ENCODE measurements at places on chromosomes 3 and 15.

GRCh38 chr3:10781981-10782380 is 34.0 kb upstream of the SLC6A11 start:
- no peak for DNase-seq

GRCh38 chr15:65292938-65293518 is 2.8 kb upstream of the RNU5A-1 start:
- no peak for DNase-seq

GRCh38 chr15:56894601-56895000 is 23.8 kb upstream of the TCF12 start:
- DNase-seq, result no peak

DNA sequence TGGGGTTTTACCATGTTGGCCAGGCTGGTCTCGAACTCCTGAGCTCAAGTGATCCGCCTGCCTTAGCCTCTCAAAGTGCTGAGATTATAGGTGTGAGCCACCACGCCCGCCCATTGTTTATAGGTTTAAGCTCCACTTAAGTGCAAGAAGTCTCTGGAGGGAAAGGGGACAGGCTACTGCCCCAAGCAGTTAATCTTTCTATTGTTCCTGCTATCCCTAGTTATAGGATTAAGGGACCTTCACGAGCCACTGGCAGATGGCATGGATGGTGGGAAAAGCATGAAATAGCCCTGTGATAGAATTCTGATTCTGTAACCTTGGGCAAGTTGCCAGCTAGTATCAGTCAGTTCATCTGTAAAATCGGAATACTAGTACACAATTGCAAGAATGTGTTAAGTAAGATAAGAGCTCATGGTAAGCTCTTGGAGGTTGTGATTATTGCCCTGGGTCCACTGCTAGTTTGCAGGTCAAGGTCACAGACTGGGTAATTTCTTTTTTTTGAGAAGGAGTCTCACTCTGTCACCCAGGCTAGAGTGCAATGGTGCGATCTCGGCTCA is 5.3 kb upstream of the RBPMS2 start:
- DNase-seq, result no peak

DNA sequence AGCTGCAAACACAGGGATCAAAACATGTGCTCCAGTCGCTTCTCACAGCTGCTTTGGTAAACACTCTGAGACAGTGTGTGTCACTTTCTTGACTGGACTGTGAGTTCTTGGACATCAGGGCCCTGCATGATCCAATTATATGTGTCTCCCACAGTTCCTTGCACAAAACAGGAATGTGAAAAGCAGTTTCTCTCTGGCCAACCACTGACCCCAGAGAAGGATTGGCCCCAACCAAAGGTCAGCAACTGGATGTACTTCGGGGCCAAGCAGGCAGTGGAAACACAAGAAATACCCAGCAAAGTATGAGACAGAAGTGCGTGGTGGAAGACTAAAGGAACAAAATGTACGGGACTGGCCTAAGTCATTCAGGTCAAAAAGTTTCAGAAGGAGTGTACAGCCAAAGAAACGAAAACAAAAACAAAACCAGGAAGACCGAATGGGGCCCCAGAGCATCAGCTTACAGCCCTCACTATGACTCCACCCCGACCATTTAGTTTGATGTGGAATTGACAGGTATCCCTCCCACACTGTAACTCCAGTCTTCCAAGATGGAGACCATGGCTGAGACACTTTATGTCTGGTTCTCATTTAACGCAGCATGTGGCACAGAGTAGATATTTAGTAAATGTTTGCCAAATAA is 76.7 kb upstream of the LPP start:
- no peak for DNase-seq

- no peak for DNase-seq
Measured at GRCh38 chr3:45135959-45136358, 10.2 kb downstream of the CDCP1 start.

DNA sequence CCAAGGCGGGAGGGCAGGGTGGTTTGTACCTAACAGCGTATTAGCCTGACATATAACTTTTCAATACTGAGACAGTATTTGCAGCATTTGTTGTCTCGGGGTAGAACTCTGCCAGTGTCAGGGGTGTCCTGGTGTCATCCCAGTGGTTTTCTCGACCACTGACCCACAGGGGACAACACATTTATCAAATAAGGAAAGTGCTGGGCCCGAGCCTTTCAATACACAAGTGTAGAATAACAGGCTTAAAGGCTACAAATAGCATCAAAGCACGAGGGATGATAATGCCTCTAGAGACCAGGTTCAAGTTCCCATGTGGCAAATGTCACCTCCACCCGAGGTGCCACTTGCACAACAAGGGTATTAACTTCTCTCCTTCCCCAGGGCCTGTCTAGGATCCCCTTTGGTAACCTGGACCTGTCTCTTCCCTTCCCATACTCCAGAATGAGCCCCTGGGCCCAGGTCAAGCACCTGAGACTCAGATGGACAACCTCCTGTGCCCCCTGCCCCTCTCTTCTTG is 9.5 kb upstream of the SLC6A6 start:
- no peak for DNase-seq

GRCh38 chr15:33008284-33008995 is 186.1 kb downstream of the FMN1 start:
- peak; percentile 86 for DNase-seq

DNA sequence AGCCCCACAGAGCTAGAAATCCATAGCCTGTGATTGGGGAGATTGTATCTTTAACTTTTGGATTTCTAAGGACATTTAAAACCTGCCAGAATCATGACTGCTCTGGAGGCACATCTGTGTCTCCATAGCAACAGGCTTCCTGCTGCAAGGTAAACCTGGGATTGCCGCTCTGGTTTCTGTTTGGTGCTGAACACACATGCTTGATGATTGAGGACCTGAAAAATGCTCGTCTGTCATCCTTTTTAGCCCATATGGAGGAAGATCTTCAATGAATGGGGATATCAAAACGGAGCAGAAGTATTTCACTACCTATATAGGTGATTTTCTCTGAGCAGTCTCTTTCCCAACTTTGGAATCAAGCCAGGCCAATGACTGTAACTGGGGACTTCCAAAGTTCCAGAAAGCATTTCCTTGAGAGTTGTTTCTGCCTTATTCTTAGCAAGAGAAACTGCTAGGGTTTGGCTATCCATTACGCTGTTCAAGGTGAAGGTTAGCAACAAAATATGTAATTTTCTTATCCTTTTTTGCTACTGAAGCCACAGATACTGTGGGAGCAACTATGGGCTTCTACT is 96.5 kb upstream of the TNIK start:
- DNase-seq, result peak; percentile 36

- no peak for DNase-seq
Measured at GRCh38 chr3:3503411-3503810, 295.8 kb upstream of the LRRN1 start.

DNA sequence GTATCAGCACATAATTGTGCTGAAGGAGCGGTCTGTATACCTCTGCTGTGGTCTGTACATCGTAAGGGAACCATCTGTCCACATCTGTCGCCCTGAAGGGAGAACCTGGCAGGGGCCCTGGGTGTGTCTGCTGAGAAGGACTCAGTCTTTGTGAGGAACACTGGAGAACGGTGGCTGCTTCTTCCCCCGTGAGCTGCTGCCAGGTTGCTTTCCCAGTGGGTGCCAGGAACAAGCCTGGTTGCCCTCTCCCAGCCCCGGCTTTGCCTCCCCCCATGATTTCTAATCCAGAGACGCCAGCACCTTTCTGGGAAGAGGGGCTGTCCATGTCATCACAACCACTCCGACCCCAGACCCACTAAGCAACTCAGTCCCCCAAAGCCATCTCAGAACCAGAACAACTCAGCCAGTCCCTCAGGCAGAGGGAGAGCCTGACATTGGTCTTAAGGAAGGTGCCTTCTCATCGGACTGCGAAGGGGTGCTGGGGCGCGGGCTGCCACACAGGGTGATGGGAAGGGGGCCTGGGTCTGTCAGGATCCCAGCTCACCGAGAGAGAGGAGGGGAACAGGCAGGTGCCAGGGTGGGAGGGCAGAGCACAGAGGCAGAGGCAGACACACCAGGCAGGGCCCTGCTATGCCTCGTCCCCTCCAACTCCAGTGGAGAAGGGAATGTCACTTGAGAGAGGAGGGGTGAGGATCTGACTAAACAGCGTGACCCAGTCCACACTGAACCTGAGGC is 8.5 kb downstream of the TNK2 start:
- no peak for DNase-seq

GRCh38 chr3:56680054-56680580 is 2.9 kb downstream of the TASOR start:
- no peak for DNase-seq

- peak; percentile 92 for DNase-seq
Measured at GRCh38 chr3:146550743-146551510, 6.5 kb upstream of the PLSCR1 start.

- DNase-seq, result peak; percentile 65
Measured at GRCh38 chr15:73991260-73991659, 835 bp downstream of the STOML1 start.

DNA sequence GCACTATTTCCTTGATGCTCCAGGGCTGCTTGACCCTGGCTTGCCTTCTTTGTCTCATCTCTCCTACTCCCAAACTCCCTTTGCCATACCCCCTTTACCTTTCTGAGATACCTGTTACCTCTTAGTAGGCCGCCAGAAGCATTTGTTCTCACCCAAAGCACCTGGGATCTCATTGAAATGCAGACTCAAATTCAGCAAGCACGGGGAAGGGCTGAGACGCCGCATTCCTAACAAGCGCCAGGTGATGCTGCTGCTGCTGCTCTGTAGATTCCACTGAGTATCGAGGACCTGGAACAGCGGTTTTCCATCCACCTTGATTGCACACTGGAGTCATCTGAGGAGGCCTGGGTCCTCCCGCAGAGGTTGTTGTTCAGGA is 91.8 kb downstream of the TMEM266 start:
- no peak for DNase-seq

GRCh38 chr15:88664151-88664778 is 25.4 kb downstream of the ISG20 start:
- DNase-seq, result peak; percentile 21

DNA sequence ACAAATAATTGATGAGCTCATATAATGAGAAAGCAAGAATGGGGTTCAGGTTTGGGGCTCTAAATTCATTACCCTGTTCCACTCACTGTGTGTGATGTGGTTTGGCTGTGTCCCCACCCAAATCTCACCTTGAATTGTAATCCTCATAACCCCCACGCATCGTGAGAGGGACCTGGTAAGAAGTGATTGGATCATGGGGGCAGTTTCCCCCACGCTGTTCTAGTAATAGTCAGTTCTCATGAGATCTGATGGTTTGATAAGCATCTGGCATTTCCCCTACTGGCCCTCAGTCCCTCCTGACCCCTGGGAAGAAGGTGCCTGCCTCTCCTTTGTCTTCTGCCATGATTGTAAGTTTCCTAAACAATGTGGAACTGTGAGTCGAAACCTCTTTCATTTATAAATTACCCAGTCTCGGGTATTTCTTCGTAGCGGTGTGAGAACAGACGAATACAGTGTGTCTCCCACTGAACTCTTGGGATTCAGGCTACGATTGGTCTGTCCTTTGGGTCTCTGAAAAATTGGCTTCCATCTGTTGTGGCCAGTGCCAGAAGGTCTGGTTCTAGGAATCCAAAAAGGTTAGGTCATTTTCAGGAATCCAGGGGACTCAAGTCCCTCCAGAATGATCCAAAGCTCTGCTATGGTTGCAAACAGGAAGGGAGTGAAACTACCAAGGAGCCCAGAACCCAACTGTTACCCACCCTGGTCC is 87.7 kb downstream of the XXYLT1 start:
- DNase-seq, result no peak

GRCh38 chr15:51223771-51224229 is 114.6 kb downstream of the CYP19A1 start:
- peak; percentile 96 for DNase-seq

GRCh38 chr3:10508619-10509260 is 3.4 kb upstream of the ATP2B2 start:
- DNase-seq, result no peak

DNA sequence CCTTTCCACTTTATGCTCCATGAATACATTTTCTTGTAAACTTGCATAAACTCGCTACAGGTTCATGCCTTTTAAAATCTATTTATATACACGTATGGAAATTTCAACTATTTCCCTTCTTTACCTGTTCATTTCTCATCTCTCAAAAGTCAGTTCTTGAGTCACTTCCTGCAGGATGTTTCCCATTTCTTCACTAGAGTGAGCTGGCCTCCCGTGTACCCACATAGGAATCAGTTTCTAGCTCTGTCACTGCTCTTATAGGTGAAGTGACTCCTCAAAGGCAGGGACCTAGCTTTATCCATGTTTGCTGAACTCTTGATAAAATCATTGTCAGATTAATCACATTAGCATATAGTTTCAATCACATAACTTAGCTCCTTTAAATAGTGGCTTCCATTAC is 259.7 kb downstream of the EPHA3 start:
- DNase-seq, result no peak

- DNase-seq, result no peak
Measured at GRCh38 chr15:41849204-41849603, 10.6 kb downstream of the PLA2G4B start.

- DNase-seq, result peak; percentile 91
Measured at GRCh38 chr3:100496711-100497261, 4.4 kb downstream of the TMEM45A start.

GRCh38 chr15:63334821-63335220 is 46.8 kb downstream of the CA12 start:
- DNase-seq, result peak; percentile 9

- peak; percentile 65 for DNase-seq
Measured at GRCh38 chr3:181899702-181900101, 188.0 kb downstream of the SOX2 start.

GRCh38 chr3:153442799-153443487 is 280.9 kb downstream of the RAP2B start:
- DNase-seq, result no peak

DNA sequence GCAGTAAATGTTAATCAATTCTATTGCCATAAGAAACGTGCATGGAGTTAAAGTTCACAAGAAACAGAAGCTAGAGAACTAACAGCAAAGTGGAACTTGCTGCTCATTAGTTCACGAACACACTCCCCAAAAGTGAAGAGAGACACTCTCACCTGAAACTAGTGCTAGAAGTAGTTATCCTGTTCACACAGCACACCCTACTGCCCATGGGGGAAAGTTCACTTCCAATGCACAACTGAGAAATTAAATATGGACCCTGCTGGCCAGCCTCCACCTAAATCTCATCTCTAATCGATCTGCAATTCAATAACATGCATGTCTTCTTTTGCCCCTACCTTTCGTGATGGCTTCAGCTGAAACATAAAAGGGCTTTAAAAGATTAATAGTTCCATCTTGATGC is 39.4 kb upstream of the FRMD4B start:
- peak; percentile 31 for DNase-seq

GRCh38 chr3:170144437-170144843 is 37.1 kb downstream of the PHC3 start:
- peak; percentile 11 for DNase-seq

GRCh38 chr15:80289528-80290495 is 37.8 kb upstream of the CTXND1 start:
- DNase-seq, result no peak

All from M059J (cell line).